ENCODE measurements at places on chromosomes 6 and 20. TPM values are rescaled to one million over a fixed set of nuclear protein-coding genes. Genes with fewer than 3 reads are reported as not detected.

The MMP24 gene
- total RNA-seq, result 0.76 TPM

The C2 gene
- total RNA-seq, result 48.3 TPM

The ELOVL5 gene
- total RNA-seq, result 158 TPM

The TBXT gene
- total RNA-seq, result not detected

The PTCRA gene
- not detected for total RNA-seq

DNA sequence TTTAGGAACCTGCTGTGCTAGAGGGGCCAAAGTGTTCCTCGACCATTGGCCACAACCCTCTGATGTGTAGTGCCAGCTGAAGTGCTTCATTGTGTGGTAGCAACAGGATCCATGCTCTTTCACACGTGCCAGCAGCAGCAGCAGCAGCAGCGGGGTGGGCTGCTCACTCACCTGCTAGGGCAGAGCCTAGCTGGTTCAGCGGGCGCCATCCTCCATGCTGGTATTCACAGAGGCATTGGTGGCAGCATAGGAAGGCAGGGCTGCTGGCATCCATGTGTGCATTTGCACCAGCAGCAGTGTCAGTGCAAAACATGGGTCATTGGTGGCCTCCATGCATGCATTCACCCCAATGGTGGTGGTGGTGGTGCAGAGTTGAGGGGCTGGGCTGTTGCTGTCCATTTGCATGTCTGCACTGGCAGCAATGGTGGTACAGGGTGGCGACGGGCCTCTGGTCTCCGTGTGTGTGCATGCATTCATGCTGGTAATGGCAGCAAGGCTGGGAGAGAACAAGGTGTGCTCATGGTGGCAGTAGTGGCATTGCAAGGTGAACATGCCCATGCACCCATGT, 13.2 kb upstream of the TINAG start:
- H3K27ac ChIP-seq, result no peak overlapping the region
- no peaks in the 10 kb centered on the region for H3K4me1 ChIP-seq
- no peak overlapping the region for H3K4me3 ChIP-seq
- no peaks in the 10 kb centered on the region for H3K36me3 ChIP-seq

DNA sequence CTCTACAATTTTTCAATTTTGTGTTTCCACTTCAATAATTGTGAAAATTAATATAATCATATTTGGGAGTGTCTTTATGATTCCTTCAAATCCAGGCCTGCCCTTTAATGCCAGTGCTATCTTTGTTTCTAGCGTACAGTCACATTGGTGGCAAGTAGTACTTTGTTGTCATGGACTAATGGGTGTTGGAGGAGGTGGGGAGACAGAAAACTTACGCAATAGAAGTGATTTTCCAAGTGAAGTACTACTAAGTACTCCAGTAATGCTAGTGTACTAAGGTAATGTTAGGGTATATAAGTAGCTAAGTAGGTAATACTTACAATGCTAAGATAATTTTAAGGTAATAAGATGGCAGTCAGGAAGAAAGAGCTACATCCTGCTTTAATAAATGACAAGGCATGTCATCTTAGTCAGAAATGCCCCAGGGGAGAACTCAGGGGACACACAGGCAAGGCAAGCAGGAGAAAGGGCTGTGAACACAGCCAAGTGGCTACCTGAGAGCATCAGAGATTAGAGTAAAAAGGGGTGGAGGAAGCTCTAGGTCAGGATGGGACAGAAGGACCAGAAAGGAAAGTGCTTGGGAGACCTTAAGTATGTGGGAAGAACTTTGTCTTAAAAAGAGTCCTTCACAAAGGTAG, 217.2 kb upstream of the PRDM1 start:
- no peak overlapping the region for H3K27ac ChIP-seq
- no peak overlapping the region for H3K4me3 ChIP-seq
- no peaks in the 10 kb centered on the region for H3K27me3 ChIP-seq
- peaks cover 5% of the 10 kb centered on the region for H3K4me1 ChIP-seq
- no peaks in the 10 kb centered on the region for H3K36me3 ChIP-seq

DNA sequence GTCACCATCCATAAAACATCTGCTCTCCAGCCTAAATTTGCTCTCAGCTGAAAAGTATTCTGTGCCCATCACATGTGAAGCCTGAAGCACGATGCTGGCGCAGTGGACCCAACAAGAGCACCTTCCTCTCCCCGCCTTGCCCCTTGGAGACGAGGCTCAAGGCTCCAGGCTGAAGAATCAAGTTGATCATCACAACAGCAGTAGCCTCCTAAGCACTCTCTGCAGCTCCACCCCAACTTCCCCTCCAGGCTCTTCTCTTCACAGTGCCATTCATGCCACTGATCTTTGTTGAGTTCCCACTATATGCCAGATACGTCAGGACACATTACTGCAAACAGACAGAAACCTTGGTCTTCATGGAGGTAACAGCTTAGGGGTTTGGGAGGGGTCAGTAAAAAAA, 41.6 kb upstream of the ZNF217 start:
- H3K27me3 ChIP-seq, result no peaks in the 10 kb centered on the region
- no peak overlapping the region for H3K27ac ChIP-seq
- no peaks in the 10 kb centered on the region for H3K4me1 ChIP-seq
- no peak overlapping the region for H3K4me3 ChIP-seq

DNA sequence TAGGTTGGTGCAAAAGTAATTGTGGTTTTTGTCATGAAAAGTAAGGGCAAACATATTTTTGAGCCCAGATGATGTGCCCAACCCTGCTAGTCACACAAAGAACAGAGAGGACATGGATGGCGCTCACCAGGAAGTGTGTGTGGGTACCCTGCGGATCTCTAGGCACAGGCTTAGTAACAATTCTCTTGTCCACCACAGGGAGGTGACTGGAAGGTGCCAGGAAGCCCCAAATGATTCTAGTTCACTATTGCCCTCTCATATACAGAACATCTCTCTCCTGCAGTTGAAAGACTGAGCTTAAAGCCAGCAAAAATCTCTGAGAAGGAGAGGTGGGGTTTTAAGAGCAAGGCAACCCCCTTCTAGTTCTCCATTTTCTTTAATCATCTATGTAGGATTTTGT, 272.1 kb upstream of the TAB2 start:
- no peaks in the 10 kb centered on the region for H3K36me3 ChIP-seq
- H3K27me3 ChIP-seq, result no peaks in the 10 kb centered on the region
- no peaks in the 10 kb centered on the region for H3K4me1 ChIP-seq
- no peak for DNase-seq

- H3K4me1 ChIP-seq, result peaks cover 8% of the 10 kb centered on the region
- DNase-seq, result no peak
- H3K4me3 ChIP-seq, result no peak overlapping the region
- no peak overlapping the region for H3K27ac ChIP-seq
- H3K36me3 ChIP-seq, result peaks cover 3% of the 10 kb centered on the region
These were observed 6.1 kb downstream of the RBCK1 start for GRCh38 chr20:414161-414560.

DNA sequence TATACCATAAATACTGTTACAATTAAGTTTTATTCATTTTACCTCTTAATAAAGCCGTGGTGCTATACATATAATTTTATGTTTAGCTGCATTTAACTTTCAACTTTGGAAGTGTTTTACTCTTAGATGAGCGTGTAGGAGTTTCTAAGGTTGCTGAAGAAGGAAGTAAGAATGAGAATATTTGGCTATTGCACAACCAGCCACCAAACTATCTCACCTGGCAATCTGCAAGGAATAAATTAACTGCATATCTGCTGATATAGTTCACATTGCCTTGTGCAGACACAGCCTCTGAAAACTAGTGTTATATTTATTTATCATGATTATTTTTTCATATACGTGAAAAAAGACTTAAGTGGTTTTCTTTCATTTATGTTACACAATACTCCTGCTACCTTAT, 230.4 kb downstream of the PLCB1 start:
- no peaks in the 10 kb centered on the region for H3K4me1 ChIP-seq
- H3K27me3 ChIP-seq, result no peaks in the 10 kb centered on the region
- H3K36me3 ChIP-seq, result no peaks in the 10 kb centered on the region

DNA sequence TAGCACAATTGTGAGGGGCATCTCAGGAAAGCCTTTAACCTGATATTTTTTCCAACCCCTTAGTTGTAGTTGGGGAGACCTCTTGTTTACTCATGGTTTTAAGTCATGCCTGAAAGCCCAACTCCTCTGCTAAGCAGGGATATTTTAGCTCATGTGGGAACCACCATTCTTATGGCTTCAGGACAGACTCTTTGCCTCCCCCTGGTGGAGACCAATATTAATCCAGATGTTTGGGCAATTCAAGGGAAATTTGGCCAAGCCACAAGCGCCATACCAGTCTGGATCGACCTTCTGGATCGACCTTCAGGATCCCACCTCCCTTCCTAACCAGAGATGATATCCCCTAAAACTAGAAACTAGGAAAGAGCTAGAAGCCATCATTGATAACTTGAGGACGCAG, 211.2 kb downstream of the C6orf118 start:
- H3K4me1 ChIP-seq, result no peaks in the 10 kb centered on the region
- no peak for DNase-seq
- no peak overlapping the region for H3K27ac ChIP-seq
- H3K4me3 ChIP-seq, result no peak overlapping the region
- H3K27me3 ChIP-seq, result no peaks in the 10 kb centered on the region

DNA sequence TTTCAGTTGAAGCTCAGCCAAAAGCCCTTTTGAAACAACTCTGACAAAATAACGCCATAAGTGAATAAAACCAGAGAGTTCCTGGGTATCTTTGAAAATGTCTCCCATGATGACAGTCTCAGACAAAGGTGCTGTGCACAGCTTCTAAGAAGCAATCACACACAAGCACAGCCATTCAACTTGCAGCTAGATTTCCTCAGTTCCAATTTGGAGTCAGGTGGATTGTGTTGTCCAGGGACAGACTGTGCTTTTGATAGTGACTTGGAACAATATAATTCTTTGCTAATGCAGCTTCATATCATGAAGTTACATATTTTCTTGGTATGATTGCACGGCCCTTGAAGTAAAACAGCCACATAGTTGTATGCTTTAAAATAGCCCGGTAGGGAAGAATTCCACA, 105.6 kb downstream of the FARS2 start:
- DNase-seq, result no peak
- H3K27me3 ChIP-seq, result no peaks in the 10 kb centered on the region
- no peaks in the 10 kb centered on the region for H3K4me1 ChIP-seq
